ENCODE measurements at places on chromosomes 2 and 18.

- no peak for DNase-seq
Observed at GRCh38 chr2:178891959-178892485, 84.8 kb upstream of the TTN start.

DNA sequence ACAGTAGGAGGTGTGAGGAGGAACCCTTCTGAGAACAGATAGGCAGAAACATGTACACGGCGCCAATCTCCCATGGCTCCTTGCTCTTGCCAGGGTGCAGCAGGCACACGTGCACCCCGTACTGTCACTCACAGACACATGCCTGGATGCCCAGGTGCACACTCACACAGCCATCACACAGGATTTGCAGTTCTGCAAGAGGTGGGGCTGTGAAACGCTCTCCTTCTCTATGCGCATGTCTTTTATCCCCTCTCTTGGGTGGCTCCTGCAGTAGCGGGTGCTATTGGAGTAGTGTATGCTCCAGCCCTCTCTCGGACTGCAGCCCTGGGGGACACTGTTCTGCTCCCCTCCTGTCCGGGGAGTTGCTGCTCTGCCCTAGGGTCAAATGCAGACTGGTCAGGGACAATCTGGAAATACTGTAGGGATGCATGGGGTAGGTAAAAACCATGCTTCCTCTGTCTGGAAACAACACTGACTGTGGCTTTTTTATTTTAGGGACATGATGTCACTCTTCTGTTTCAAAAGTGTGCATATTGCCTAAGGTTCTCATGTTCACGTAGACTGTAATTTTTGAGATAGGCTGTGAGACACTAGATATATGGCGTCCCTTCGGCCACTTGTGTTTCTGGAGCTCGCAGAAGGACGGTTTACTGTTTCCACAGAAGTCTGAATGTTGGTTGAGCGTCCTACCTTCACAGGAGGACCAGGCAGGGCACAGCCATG is 118.5 kb downstream of the PRKCE start:
- DNase-seq, result no peak

GRCh38 chr18:79765491-79766245 is 32.1 kb upstream of the KCNG2 start:
- DNase-seq, result no peak

- DNase-seq, result no peak
Observed at GRCh38 chr18:7480879-7481278, 86.2 kb upstream of the PTPRM start.

DNA sequence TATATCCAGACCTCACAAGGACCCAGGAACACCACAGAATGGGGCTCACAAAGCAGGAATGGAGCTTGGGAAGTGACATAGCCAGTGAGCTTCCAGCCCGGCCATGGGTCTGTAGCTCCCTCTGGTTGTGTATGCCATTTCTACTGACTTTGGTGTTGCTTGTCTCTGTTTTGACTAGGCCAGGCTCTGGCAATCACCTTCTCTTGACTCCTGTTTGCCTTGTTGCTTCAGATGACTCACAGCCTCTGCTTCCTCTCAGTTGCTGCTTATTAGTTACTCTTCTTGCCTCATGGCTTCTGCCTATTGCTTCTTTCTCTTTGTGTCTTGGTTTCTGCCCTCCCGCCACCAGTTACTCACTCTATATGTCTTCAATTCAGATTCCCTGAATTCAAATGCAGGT is 15.8 kb upstream of the IER3IP1 start:
- no peak for DNase-seq

GRCh38 chr2:162030363-162031190 is 43.4 kb downstream of the DPP4 start:
- DNase-seq, result no peak

DNA sequence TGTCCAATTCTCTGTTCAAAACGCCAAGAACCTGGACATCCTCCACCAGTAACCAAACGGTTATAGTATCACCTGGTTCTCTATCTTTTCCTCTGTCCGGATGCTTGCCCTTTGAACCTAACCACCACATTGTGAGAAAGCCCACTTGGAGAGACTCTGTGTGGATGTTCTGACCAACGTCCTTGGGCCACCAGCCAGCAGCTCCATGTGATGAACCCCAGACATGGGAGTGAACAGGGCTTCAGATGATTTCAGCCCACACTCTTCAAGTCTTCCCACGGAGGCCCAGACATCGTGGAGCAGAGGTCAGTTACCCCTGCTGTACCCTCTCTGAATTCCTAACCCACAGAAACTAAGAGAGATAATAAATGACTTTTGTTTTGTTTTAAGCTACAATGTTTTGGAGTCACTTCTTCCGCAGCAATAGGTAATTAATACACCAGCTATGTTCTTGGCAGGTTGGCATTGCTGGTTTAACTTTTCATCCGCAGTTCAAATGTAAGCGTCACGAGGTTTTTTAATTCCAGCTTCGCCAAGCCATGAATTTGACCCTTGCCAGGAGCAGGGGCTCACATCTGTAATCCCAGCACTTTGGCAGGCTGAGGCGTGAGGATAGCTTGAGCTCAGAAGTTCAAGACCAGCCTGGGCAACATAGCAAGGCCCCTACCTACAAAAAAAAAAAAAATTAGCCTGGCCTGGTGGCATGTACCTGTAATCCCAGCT is 36.1 kb upstream of the ZNF532 start:
- no peak for DNase-seq

GRCh38 chr2:25615920-25616319 is 57.5 kb downstream of the DTNB start:
- no peak for DNase-seq

GRCh38 chr2:99695944-99696253 is 206.1 kb upstream of the REV1 start:
- DNase-seq, result no peak

DNA sequence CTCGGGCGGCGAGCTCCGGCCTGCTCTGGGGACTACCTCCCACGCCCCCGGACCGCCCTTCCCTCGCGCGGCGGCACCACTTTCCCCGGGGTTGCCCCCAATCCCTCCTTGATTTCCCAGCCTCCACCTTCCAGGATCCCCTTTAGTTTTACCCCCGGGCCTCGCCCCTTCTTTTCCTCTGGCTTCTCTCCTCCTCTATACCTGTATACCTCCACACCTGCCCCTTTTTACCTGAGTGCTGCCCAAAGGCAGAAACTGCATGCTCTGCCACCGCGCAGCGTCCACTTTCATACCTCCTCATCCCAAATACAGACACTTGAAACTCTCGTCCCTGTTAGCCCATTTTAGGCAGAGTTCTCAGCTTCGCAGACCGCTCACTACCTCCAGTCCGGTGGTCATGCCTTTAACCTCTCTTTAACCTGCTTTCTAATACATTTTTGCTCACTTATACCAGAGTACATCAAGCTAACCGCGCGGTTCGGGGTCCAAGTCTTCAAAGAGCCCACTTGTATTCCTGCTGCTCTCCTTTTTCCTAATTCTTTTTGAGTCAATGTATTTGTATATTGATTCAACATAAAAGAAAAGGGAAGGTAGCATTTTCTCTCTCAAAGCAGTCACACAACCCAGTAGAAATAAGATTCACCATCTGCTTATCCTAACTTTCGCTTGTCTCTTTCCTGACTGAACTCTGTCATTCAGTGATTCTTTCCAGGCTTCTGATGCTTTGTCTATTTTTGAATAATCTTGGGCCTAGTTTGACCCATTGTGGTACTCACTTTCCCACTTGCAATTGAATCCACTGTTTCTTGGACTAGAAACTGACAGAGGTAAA is 901 bp downstream of the SPOPL start:
- DNase-seq, result peak; percentile 9

DNA sequence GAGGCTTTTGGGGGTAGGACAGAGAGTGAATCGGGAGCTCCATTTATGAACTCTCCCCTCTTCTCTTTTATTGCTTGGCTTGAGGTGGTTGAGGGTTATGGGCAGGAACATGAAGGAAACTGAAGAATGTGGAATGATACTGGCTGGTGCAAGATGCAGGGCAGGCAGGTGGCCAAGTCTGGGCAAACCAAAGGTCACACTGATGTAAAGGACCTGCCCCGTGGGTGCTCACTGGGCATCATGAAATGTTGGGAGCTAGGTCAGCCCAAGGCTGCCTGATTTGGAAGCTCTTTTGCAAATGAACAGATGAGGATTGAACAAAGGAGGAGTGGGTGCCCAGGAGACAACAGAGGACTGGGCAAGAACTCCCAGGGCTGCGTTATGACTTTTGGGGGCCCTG is 328.9 kb downstream of the CLIP4 start:
- DNase-seq, result no peak
